Fibroblast of upper back skin (primary cell): ENCODE measurements at places on chromosomes 6 and 20.

- DNase-seq: no peak
Measured at GRCh38 chr20:36819659-36820058, 46.1 kb upstream of the DSN1 start.

DNA sequence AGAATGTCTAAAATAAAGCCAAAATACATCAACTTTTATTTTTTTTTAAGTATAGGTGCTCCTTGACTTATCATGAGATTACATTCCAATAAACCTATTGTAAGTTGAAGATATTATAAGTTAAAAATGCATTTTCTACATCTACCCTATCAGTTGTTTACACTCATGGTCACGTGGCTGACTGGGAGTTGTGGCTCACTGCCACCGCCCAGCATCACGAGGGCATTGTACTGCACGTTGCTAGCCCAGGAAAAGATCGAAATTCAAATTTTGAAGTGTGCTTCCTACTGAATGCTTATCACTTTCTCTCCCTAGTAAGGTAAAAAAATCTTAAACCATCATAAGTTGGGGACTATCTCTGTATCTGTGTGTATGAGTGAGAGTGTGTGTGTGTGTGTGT, 126.6 kb upstream of the RIN2 start:
- DNase-seq: no peak

DNA sequence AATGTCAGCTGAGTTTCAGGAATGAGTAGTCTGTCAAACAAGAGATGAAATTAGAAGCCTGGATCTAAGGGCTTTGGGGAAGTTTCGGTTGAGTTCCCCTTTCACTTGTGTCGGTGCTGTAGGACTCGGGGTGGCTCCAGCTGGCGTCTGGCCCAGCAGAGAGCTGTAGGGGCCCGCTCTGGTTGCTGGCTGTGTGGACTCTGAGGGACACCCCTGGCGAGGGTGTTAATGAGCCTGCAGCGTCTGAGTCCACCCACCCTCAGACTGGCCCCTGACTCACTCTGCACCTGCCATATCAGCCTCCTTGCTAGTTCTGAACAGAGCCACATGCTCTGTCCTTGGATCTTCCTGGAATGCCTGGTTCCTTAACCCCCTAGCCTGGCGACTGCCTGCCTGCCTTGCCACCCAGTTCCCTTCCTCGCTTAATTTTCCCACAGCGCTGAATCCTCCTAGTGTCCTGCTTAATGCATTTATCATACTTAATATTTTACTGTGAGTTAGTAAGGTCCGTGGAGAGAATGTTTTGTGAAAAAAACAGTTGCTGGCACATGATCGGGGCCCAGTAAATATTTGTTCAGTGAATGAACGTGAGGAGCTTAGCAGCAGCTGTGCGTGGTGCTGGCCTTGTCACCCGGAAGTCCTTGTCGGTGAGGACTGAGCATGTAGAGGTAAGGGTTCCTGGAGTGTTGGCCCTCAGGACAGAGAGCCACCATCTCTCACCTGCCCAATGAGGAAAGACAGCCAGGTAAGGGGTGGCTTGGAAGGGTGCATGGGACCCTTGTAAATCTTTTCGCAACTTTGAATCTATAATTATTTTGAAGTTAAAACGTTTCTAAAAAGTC, 1.6 kb downstream of the DNAJC5 start:
- no peak for DNase-seq

DNA sequence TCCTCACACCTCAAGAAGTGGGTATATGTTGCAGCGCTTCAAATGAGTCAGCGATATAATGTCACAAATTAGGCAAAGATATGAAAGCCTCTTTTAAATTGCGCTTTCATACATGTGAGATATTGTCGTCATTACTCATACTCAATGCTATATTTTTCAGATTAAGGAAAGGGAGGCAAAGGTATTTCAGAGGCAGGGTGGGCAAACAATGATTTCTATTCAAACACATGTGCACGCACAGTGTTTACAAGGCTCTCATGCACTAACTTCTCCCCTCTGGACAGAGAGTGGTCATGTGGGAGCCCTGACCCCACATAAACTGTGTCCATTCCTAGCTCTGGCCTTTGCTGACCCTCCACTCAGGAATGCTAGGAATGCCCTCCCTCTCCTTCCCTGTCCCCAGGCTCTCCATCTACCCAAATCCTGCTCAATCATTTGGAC, 112.1 kb upstream of the TMEM170B start:
- no peak for DNase-seq

DNA sequence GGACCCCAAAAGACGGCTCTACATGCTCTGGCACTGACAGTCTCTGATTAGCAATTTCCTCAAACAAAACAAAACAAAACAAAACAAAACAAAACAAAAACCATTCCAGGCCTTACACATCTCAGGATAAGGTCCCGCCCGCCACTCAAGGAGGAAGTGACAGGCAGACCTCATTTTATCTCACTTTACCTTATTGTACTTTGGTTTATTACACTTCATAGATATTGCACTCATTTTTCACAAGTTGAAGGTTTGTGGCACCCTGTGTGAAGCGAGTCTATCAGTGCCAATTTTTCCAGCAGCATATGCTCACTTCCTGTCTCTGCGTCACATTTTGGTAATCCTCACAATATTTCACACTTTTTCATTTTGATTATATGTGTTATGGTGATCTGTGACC, 15.2 kb downstream of the ZBP1 start:
- DNase-seq: no peak

DNA sequence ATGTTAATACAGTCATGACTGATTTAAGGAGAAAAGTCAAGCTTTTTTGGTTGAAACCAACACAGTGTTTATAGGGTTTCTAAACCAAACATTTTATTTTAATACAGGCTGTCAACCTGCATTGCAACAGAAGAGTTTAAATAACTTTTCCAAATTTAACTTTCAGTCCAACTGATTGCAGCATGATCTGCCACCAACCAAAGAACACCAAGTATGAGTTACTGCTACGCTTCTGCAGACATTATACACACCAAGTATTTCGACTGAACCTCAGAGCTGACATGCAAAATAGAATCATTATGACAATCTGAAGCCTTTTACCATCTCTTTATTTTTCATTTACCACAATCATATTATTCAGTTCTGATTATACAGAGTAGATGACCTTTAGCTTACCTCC, 151.2 kb upstream of the DST start:
- DNase-seq: no peak

DNA sequence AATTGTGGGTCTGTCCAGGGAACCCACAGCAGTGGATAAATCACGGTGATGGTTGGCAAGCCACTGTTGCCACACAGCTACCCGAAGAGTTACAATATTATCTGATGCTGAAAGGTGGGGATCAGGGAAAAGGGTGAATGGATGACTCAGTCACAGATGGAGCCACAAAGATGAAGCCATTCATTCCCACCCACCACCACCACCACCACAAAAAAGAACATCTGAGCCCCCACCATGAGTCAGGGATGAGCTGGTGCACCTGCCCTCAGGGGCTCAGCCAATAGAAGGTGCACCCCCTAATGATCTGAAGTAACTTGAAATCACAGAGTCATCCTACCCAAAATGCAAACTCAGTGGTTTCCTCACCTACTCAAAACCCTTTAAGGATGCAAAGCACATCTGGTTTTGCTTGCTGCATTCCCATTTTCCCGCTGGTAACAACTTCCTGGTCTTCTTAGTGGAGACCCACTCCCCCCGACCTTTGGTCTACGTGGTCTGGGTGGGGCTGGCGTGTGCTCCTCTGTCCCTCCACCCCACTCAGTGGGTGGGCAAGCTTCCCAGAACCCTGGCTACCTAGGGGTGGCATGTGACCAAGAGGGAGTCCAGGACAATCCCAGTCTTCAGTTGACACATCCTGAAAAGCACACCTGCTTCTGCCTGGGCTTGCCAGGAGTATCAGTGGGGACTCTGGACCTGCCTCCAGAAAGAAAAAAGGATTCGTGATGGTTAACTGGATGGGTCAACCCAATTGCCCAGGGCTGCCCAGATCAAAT, 125.5 kb downstream of the ANKRD60 start:
- peak; percentile 47 for DNase-seq

GRCh38 chr6:135451617-135452190, 45.8 kb downstream of the AHI1 start:
- peak; percentile 57 for DNase-seq

GRCh38 chr6:41684311-41685180, 46.3 kb downstream of the MDFI start:
- no peak for DNase-seq

- no peak for DNase-seq
Measured at GRCh38 chr6:11705069-11705468, 73.5 kb downstream of the ADTRP start.

DNA sequence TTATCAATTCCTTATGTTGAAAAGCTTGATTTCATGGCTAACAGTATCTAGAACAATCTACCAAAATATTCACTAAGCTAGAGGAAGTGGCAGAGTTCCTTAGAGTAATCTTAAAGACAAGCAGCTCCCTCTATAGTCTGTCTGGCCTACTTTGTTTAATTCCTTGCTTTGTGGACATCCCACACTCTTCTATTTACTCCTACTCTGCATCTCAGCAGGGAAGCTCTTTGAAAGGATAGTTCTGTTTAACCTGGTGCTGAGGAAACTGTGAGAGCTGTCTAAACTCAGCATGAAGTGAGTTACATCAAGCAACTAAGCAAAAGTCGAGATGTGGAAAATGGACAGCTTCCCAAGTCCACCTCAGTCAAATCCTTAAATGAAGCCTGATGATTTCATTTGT, 4.3 kb downstream of the REV3L start:
- DNase-seq: peak; percentile 68

GRCh38 chr20:5691918-5692618, 58.1 kb upstream of the SHLD1 start:
- no peak for DNase-seq

DNA sequence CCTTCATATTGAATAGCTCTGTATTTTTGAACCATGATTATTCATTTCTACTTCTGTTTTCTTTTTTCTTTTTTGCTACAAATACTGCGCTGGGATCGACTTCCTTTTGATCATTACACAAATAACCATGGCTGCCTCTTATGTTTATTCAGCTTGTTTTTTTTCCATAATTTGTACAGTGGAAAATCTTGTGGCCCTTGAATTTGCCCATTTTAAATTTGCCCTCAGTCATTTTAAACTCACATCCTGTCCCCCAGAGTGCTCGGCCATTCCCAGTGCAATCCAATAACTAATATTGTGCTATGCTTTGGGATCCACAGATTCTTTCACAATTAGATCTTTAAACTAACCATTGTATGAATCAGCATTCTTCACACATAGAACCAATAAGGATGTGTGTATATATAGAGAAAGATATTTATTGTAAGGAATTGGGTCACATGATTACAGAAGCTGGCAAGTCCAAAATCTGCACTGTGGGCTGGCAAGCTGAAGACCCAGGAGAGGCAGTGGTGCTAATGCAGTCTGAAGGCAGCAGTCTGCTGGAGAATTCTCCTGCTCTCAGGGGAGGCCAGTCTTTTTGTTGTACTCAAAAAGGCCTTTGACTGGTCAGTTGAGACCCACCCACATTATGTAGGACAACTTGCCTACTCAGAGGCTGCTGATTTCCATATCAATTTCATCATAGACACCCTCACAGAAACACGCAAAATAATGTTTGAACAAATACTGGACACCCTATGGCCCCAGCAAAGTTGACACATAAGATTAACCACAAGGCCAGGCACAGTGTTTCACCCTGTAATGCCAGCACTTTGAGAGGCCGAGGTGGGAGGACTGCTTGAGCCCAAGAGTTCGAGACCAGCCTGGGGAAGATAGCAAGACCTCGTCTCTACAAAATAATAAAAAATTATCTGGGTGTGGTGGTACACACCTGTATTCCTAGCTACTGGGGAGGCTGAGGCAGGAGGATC, 147.1 kb downstream of the MTHFD1L start:
- peak; percentile 68 for DNase-seq

- no peak for DNase-seq
Measured at GRCh38 chr20:15740046-15740775, 833.0 kb downstream of the KIF16B start.

DNA sequence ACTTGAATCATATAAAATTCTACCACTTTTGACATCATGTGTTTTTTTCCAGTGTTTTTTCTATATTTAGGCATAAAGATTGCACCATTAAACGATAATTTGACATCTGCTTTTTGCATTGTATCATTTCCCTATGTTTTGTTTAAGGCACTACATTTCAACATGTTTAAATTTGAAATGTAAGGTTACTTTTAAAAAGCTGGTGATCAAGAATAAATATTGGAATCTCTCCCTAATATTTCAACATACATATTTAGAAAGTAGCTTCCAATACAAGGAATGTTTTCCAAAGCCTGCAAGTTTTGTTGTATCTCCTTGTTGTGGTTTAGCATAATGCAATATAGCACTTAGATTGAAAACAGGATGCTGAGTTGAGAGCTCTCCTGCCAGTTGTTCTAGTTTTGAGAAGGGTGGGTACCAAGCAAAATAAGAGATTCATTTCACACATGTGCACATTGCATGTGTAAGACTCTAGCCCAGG, 76.5 kb downstream of the SYNJ2 start:
- peak; percentile 27 for DNase-seq

- peak; percentile 21 for DNase-seq
Measured at GRCh38 chr6:121925024-121925423, 474.4 kb upstream of the HSF2 start.

GRCh38 chr6:28953585-28954258, 29.9 kb upstream of the TRIM27 start:
- peak; percentile 28 for DNase-seq

DNA sequence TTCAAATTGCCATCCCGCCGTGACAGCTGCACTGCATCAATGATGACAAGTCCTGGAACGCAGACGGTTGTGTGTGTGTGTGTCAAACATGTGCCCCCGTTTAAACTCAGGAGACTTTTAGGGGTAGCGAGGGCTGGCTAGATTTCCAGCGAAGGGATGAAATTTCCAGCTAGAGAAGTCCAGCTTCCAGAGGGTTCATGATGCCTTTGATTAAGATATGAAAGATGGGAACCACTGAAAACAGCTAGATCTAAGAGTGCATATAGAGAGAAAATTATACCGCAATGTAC, 644 bp downstream of the KIZ start:
- DNase-seq: peak; percentile 6

- no peak for DNase-seq
Measured at GRCh38 chr20:35735826-35736470, 6.1 kb downstream of the RBM39 start.
